H1 (cell line): ENCODE measurements at places on chromosomes 1 and 21.

DNA sequence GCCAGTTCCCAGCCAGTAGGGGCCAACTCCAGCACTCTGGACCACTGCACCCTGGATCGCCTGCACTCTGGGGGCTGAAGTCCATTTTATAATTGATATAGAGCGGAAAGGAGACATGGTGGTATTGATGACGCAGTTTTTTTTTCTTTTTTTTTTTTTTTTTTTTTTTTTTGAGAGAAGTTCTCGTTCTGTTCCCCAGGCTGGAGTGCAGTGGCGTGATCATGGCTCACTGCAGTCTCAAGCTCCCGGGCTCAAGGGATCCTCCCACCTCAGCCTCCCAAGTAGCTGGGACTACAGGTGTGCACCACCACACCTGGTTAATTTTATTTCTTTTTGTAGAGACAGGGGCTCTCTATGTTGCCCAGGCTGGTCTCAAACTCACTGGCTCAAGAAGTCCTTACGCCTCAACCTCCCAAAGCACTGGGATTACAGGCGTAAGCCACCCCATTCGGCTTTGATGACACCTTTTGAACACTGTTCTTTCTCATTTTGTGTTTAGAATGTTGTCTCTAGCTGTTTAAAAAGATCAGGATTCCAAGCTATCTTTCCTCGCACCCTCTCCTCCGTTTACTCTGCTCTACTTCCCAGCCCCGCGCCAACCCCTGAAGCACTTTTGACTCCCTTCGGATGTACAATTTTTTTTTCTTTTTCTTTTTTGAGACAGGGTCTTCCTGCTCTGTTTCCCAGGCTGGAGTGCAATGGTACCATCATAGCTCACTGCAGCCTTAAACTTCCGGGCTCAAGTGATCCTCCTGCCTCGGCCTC lies 960 bp downstream of the MX2 start:
- no peak for DNase-seq

DNA sequence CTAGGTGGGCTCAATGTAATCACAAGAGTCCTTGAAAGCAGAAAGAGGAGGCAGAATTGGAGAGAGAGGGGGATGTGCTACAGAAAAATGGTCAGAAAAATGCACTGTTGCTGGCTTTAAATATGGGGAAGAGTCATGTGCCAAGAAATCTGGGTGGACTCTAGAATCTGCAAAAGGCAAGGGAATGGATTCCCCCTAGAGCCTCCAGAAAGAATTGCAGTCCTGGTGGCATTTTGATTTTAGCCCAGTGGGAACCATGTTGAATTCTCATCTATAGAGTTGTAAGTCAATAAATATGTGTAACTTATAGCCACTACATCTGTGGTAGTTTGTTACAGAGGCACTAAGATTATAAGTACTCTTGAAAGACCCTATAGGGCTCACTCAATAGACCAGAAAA lies 210.3 kb downstream of the ASTN1 start:
- DNase-seq, result no peak

GRCh38 chr1:76961181-76961819 lies 94.0 kb downstream of the ST6GALNAC5 start:
- no peak for DNase-seq

DNA sequence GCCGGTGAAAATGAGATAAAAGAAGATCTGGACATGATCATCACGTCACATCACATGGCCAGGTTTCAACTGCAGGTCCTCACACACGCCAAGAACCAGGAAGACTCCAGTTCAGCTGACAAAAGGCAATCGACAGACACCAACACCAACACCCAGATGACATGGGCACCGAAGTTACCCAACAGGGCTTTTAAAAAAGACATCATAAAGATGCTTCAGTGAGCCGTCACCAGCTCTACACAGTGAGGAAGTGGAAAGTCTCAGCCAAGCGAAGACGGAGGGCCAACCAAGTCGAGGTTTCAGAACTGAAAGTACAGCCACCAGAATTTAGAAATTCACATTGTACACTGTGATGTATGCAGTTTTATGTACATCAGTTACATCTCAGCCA lies 154.3 kb upstream of the COL6A1 start:
- DNase-seq, result no peak

- DNase-seq, result no peak
Observed at GRCh38 chr1:224859651-224860050, 69.8 kb upstream of the DNAH14 start.

- DNase-seq, result no peak
Observed at GRCh38 chr1:172320733-172321132, 99.8 kb upstream of the C1orf105 start.
